ENCODE measurements at places on chromosomes 3 and 15.
A peak's percentile ranks its signal among the peaks of the same experiment; 100 is the strongest.

GRCh38 chr3:54343495-54343894 lies 221.1 kb downstream of the CACNA2D3 start:
- no peak for DNase-seq

DNA sequence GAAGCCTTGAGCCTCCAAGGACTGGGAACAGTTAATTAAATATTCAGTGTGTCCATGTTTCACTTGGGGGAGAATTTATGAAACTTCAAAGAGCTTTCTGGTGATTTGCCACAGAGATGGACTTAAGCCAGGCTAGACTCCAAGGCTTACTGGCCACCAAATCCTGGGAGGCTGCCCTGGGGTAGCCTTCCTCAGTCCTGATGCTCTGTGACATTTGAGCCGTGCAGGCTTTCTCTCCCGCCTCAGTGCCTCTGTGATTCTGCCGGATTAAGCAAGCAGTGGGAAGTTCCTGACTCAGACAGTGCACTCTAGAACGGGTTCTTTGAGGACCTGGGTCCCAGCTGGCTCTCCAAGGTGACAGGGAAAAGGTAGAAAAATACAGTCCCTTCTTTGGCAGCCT lies 314.7 kb upstream of the ICE2 start:
- no peak for DNase-seq

GRCh38 chr3:56205406-56205805 lies 262.9 kb downstream of the ERC2 start:
- DNase-seq, result no peak

DNA sequence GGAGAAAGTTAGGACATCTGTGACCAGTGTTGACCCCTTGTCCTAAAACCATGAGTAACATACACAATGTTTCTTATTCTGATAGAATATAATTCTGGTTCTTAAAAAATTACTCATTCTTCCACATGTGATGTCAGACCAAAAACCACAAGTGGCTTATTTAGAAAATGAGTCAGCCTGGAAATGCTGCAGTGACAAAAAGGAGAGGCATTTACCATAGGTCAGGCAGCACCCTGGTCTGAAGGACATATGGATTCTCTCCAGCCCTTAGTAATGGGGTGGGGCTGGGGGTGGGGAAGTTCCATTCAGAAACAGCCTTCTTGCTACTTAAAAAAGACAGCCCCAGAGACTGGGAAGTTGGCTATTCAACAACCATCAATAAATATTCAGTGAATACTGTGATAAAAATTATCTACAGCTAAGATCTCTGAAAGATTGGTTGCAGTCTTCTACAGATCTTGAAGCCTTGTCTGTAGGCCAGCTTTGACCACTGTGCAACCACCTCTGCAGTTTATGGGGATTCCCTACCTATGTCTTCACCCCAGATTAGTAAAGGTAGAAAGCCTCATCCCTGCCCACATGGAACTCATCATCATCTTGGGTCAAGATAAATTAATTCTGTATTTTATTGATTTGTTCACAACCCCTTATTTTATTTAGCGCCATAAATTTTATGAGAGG lies 34.9 kb upstream of the TIMP4 start:
- peak; percentile 99 for DNase-seq

All from stromal cell of bone marrow (primary cell).